ENCODE measurements at places on chromosomes 2 and 18. TPM values are rescaled to one million over a fixed set of nuclear protein-coding genes. Genes with fewer than 3 reads are reported as not detected.

GRCh38 chr2:130985831-130986649 lies 107.2 kb downstream of the FAM168B start:
- no peak overlapping the region for H3K4me3 ChIP-seq
- no peak overlapping the region for H3K27ac ChIP-seq
- DNase-seq: no peak
- H3K36me3 ChIP-seq: no peaks in the 10 kb centered on the region
- peaks cover 8% of the 10 kb centered on the region for H3K4me1 ChIP-seq

DNA sequence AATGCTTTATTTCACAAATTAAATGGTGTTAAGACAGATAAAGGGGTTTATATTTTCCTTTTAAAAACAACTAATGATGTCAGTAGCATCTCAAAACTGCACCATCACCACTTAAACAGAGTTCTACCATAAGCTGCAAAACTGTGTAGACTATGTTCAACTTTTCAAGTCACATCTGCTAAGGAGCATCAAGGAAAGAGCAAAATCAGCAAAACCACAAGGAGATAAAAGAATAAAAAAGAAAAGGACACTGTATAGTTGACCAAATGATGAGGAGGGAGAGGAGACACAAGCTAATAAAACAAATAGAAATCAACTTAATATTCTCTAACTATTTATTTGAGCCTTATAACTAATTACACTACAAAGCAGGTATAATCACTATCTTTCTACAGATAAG lies 33.9 kb downstream of the PRPF40A start:
- no peak for DNase-seq
- no peak overlapping the region for H3K4me3 ChIP-seq
- H3K27ac ChIP-seq: no peak overlapping the region
- peaks cover 16% of the 10 kb centered on the region for H3K4me1 ChIP-seq
- peaks cover 28% of the 10 kb centered on the region for H3K36me3 ChIP-seq

GRCh38 chr2:17578466-17578928 lies 38.0 kb downstream of the VSNL1 start:
- H3K27me3 ChIP-seq: peaks cover 2% of the 10 kb centered on the region
- H3K27ac ChIP-seq: no peak overlapping the region
- no peaks in the 10 kb centered on the region for H3K36me3 ChIP-seq
- H3K4me3 ChIP-seq: no peak overlapping the region
- peaks cover 10% of the 10 kb centered on the region for H3K4me1 ChIP-seq
- no peak for DNase-seq

Gene IAH1
- 76.0 TPM for total RNA-seq

Gene FNDC4
- total RNA-seq: not detected

DNA sequence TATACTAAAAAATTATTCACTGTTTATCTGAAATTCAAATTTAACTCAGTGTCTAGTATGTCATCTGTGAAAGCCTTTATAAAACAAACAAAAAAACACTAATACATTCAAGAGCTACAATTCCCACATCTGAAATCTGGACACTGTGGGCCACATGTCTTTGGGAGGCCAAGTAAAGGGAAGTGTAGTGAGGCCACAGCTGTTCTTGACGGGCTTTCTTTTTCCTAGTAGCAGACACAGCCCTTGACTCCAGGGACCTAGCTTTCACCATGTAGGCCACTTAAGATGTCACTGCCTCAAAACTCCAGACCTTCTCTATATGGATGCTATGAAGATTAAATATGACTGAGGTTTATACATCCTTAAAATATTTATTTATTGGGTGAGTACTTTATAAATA lies 91.1 kb downstream of the RBMS1 start:
- peaks cover 18% of the 10 kb centered on the region for H3K36me3 ChIP-seq
- no peak overlapping the region for H3K4me3 ChIP-seq
- peaks cover 46% of the 10 kb centered on the region for H3K4me1 ChIP-seq

GRCh38 chr2:5125017-5125730 lies 567.0 kb upstream of the SOX11 start:
- H3K36me3 ChIP-seq: no peaks in the 10 kb centered on the region
- H3K27ac ChIP-seq: no peak overlapping the region
- no peak overlapping the region for H3K4me3 ChIP-seq
- no peak for DNase-seq
- H3K27me3 ChIP-seq: no peaks in the 10 kb centered on the region

DNA sequence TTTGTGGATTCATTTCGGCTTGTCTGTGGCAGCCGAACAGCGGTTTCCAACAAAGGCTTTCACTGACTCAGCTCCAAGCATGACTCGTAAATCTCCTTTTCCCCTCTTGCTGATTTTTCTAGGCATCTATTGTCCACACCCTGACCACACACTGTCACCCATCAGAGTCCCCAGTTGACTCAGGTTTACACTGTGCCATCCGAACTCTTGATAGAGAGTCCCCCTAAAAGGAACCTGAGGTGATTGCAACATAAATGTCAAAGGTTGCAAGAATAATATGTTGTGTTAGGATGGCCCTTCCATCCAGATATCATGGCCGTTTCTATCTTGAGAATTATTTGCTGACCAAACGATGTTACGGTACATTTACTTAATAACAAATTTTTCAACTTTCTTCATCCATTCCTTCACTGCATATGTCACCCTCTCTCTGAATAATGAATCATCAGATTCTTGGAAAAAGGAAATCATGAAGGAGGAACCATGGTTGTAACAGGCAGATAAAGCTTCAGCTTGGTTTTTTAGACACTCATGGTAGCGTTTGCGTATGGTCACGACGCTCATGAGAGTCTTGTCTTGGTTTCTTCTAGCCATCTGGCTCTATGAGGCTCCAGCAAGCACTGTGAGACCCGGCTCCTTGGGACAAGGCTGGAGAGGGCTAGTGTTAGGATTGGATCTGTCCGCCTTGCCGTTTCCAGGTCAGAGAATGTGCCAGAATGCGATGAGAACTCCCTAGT lies 72.1 kb downstream of the NPAS2 start:
- H3K4me3 ChIP-seq: no peak overlapping the region
- H3K27ac ChIP-seq: no peak overlapping the region
- no peak for DNase-seq
- no peaks in the 10 kb centered on the region for H3K27me3 ChIP-seq

- no peaks in the 10 kb centered on the region for H3K4me1 ChIP-seq
- H3K4me3 ChIP-seq: no peak overlapping the region
- peak overlapping the region; percentile 23 for H3K27ac ChIP-seq
- DNase-seq: no peak
- no peaks in the 10 kb centered on the region for H3K36me3 ChIP-seq
- no peaks in the 10 kb centered on the region for H3K27me3 ChIP-seq
Observed at GRCh38 chr2:18122544-18123210, 244.2 kb downstream of the KCNS3 start.

DNA sequence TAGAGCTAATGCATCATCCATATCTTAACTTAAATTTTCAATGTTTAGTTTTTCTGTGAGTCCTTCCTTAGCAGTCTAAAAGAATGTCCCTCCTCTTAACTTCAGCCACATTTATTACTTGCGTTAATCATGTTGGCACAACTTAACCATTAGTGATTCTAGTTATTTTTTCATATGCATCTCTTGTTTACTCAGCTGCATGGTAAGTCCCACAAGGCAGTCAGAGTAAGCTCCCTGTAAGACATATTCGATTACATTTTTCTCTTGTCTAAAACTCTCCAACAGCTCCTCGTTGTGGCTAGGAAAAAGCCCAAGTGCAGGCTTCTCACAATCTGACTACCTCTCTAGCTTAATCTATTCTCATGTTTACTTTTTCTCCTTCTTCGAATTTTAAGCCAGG lies 2045.3 kb upstream of the PIK3C3 start:
- no peak overlapping the region for H3K27ac ChIP-seq
- no peak overlapping the region for H3K4me3 ChIP-seq
- no peaks in the 10 kb centered on the region for H3K4me1 ChIP-seq
- no peaks in the 10 kb centered on the region for H3K27me3 ChIP-seq

Gene FAHD2B
- total RNA-seq: 24.3 TPM

DNA sequence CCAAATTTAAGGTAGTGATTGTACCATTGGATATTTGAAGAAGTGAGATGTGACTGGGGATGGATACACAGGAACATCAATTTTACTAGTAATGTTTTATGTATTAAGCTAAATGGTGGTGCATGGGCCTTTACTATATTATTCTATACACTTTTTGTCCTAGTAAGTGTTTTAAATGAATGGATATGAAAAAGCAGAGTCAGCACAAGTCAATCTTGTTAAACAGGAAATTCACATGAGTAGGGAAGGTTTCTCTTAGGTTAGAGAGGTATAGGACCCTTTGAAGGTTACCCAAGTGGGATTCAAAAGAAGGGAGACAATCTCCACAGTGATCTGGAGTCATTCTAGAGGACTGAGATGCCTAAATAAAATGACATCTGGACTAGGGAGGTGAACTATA lies 71.8 kb upstream of the NCKAP5 start:
- no peak overlapping the region for H3K4me3 ChIP-seq
- no peak overlapping the region for H3K27ac ChIP-seq
- no peak for DNase-seq

Gene DQX1
- 0.68 TPM for total RNA-seq

Gene VWC2L
- not detected for total RNA-seq

Gene STPG4
- total RNA-seq: 0.16 TPM

GRCh38 chr18:13577091-13577697 lies 149.2 kb downstream of the FAM210A start:
- H3K36me3 ChIP-seq: peaks cover 12% of the 10 kb centered on the region
- DNase-seq: peak; percentile 85
- no peaks in the 10 kb centered on the region for H3K27me3 ChIP-seq

- H3K4me3 ChIP-seq: no peak overlapping the region
- DNase-seq: no peak
- peaks cover 43% of the 10 kb centered on the region for H3K36me3 ChIP-seq
- no peak overlapping the region for H3K27ac ChIP-seq
- H3K4me1 ChIP-seq: peaks cover 11% of the 10 kb centered on the region
- H3K27me3 ChIP-seq: no peaks in the 10 kb centered on the region
Observed at GRCh38 chr2:10798783-10799182, 13.8 kb downstream of the PDIA6 start.

DNA sequence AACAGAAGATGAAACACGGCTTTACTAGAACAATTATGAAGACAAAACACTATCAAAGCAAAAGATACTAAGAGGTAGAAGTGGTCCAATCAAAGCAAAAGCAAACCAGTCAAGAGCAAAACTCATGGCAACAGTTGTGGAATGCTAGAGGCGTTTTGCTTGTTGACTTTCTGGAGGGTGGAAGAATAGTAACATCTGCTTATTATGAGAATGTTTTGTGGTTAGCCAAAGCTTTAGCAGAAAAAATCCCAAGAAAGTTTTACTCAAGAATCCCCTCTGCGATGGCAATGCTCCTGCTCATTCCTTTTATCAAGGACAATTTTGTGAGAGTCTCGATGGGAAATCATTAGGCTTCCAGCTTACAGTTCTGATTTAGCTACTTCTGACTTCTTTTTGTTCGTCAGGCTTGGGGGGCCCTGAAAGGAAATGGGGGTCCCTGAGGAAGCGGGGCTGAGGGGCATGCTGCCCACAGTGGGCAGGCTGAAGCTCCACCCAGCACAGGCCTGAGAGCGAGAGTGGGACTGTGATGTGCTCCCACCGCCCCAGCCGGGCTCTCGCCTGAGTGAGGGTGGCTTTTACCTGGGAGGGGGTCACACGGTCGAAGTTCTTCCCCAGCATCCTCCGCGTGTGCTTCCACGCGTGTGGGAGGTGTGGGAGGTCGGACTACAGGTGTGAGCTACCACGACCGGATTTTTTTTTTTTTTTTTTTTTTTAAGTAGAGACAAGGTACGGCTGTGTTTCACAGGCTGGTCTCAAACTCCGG lies 49.0 kb upstream of the MC4R start:
- no peak overlapping the region for H3K27ac ChIP-seq
- H3K27me3 ChIP-seq: no peaks in the 10 kb centered on the region
- H3K4me1 ChIP-seq: no peaks in the 10 kb centered on the region
- no peaks in the 10 kb centered on the region for H3K36me3 ChIP-seq
- no peak overlapping the region for H3K4me3 ChIP-seq
- DNase-seq: no peak

Gene OTOS
- total RNA-seq: not detected

- H3K4me1 ChIP-seq: no peaks in the 10 kb centered on the region
- no peak for DNase-seq
- no peaks in the 10 kb centered on the region for H3K36me3 ChIP-seq
- H3K27me3 ChIP-seq: no peaks in the 10 kb centered on the region
- no peak overlapping the region for H3K4me3 ChIP-seq
Observed at GRCh38 chr2:160868891-160869290, 291.3 kb upstream of the TANK start.

Gene DOCK10
- 138 TPM for total RNA-seq

GRCh38 chr2:170313347-170313991 lies 135.5 kb downstream of the MYO3B start:
- no peak for DNase-seq
- H3K36me3 ChIP-seq: no peaks in the 10 kb centered on the region
- H3K4me1 ChIP-seq: no peaks in the 10 kb centered on the region
- no peak overlapping the region for H3K4me3 ChIP-seq
- peaks cover 35% of the 10 kb centered on the region for H3K27me3 ChIP-seq

DNA sequence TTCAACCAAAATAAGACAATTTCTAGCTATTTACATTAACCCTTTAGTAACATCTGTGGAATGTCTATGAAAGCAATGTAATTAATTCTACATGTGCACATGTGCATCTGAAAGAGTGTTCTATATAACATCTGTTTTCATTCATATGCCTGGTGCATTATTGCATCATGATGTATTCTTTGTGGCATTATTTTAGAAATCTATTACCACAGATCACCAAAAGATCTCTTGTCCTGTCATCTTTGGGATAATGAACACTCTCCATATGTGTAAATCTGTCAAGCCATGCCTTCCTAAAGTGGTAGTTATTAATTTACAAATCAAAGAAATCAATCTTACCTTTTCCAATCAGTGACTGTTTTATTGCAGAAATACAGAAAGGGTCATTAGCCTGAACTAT lies 86.9 kb downstream of the TRIB2 start:
- no peaks in the 10 kb centered on the region for H3K4me1 ChIP-seq
- H3K36me3 ChIP-seq: peaks cover 3% of the 10 kb centered on the region
- no peak overlapping the region for H3K27ac ChIP-seq
- no peak for DNase-seq
- peaks cover 10% of the 10 kb centered on the region for H3K27me3 ChIP-seq
- H3K4me3 ChIP-seq: no peak overlapping the region

- peaks cover 5% of the 10 kb centered on the region for H3K4me1 ChIP-seq
- peak overlapping the region; percentile 83 for H3K4me3 ChIP-seq
- H3K27ac ChIP-seq: peak overlapping the region; percentile 39
- no peaks in the 10 kb centered on the region for H3K36me3 ChIP-seq
- peak; percentile 85 for DNase-seq
- peaks cover 31% of the 10 kb centered on the region for H3K27me3 ChIP-seq
Observed at GRCh38 chr2:88765154-88765888, 73.8 kb downstream of the RPIA start.

GRCh38 chr2:54254180-54254579 lies 1.8 kb downstream of the TSPYL6 start:
- H3K36me3 ChIP-seq: no peaks in the 10 kb centered on the region
- no peak for DNase-seq
- no peak overlapping the region for H3K27ac ChIP-seq
- H3K27me3 ChIP-seq: no peaks in the 10 kb centered on the region
